ENCODE measurements at places on chromosomes 4 and X.

GRCh38 chrX:143017272-143017671 lies 8.5 kb upstream of the SPANXN4 start:
- DNase-seq, result no peak

DNA sequence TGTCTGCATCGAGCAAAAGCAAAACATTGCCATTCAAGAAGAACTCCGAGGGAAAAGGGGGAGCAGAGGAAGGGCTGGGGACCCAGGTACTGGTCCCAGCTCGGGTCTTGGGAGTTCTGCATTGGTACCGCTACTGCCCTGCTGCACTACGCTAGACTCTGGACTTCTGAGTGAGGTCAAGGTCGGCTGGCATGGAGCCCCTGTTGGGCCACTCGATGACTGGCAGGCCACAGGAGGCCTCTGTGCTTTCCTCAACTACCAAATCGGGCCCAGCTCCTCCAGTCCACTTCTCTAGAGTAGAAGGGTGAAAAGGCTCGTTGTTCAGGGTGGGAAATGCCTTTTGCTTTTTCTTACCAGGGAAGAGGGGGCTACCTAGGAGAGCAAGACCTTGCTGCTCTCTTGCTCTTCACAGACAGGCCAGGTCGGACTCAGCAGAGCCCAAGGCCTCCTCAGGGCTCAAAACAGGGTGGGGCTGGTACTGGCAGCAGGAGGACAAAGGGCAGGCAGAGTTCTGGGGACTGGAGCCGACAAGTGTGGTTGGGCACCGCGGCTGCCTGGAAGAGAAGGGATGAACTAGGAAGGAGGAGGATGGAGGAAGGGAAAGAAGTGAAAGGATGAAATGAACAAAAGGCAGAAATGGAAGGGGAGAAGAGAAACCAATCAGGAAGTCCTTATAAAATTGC lies 8.9 kb upstream of the IRAK1 start:
- DNase-seq, result no peak

DNA sequence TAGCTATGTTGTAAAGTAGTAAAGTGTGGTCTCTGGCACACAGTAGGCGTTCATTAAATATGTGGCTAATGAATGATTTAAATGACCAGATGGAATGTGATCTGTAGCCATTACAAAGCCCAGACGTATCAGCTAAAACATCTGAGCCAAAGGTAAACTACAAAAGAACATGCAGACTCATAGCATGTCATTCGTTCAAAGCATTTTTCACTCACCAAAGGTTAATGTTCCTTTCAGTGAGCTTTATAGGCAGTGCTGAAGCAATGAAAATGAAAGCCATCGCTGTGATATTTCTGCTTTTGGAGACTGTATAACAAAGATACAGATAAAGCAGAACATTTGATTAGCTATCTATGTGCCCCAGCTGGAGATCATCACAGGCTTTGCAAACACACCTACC lies 50.5 kb downstream of the F9 start:
- no peak for DNase-seq

DNA sequence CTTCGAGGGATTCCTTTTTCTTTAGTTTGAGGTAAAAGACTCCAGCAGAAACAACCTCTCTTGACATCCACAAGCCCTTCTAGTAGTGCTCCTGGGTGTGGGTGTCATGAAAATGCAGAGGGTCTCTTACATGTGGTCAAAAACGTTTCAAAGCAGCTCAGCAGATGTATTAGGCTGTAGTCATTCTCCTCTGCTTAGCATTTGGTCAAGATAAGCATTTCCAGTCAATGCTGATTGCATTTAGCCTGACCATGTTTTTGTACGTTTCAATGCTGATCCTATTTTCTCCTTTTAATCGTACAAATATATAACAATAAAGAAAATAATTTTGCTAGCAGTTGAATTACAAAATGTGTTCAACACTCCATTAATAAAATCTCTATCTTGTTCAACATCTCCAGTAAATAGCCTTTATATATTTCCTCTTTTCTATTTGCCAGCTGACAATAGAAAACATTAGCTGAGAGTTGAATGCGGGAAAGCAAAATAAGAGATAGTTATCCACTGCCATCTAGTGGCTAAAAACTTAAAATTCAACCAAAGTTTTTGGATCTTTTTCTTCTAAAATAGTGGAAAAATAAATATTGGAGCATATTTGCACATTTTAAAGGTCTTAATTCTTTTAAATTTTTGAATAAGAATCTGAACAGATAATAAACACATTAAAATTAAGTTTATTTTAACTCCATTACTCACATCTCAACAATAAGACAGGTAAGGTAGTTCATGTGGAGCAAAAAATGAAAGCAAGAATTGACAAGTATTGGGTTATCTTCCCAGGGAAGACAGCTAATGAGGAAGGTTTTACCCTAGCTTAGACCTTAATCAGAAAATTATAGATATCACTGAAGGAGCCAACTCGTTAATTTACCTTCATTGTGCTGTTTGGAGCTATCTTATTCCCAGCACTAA lies 15.2 kb upstream of the PACRGL start:
- no peak for DNase-seq
